Epithelial cell of alveolus of lung (primary cell): ENCODE measurements at places on chromosomes 5 and 9. TPM values are rescaled to one million over a fixed set of nuclear protein-coding genes. Genes with fewer than 3 reads are reported as not detected.

INSYN2B gene
- total RNA-seq: 14.7 and 35.2 TPM in 2 replicates

ZBED3 gene
- total RNA-seq: 0.65 and 1.7 TPM in 2 replicates

CXCL14 gene
- total RNA-seq: not detected in 2 replicates

ST6GALNAC4 gene
- 33.8 and 56.2 TPM in 2 replicates for total RNA-seq

RANBP6 gene
- total RNA-seq: 15.5 and 16.7 TPM in 2 replicates

ZFP2 gene
- 0.39 and 2.2 TPM in 2 replicates for total RNA-seq

SPAAR gene
- total RNA-seq: 0.39 and 1.2 TPM in 2 replicates

SMIM3 gene
- 63.6 and 95.3 TPM in 2 replicates for total RNA-seq

SEPTIN8 gene
- 37.9 and 50.1 TPM in 2 replicates for total RNA-seq

RAB14 gene
- total RNA-seq: 23.7 and 35.9 TPM in 2 replicates

PCDHB2 gene
- total RNA-seq: under 0.01 and 1.2 TPM in 2 replicates

PLCXD3 gene
- under 0.01 and 0.64 TPM in 2 replicates for total RNA-seq

SVEP1 gene
- total RNA-seq: 3.2 and 14.1 TPM in 2 replicates

CCL21 gene
- not detected in 2 replicates for total RNA-seq

IRGM gene
- 13.3 TPM in 1 of 2 replicates, not detected in the other for total RNA-seq

PIK3R1 gene
- 6.7 and 45.5 TPM in 2 replicates for total RNA-seq

ANXA1 gene
- total RNA-seq: 74.1 and 225 TPM in 2 replicates

CDC42SE2 gene
- 12.3 and 16.9 TPM in 2 replicates for total RNA-seq

PCDHGB1 gene
- 0.39 and 2.2 TPM in 2 replicates for total RNA-seq

ADRB2 gene
- total RNA-seq: 0.65 and 0.72 TPM in 2 replicates

CMBL gene
- 6.9 and 19.3 TPM in 2 replicates for total RNA-seq

MYORG gene
- 1.3 and 2.1 TPM in 2 replicates for total RNA-seq

MSX2 gene
- total RNA-seq: 3.7 and 5.2 TPM in 2 replicates

CDC25C gene
- 8.5 and 11.1 TPM in 2 replicates for total RNA-seq

GNA14 gene
- under 0.01 and 0.40 TPM in 2 replicates for total RNA-seq
